ENCODE measurements at places on chromosomes 1 and 21. TPM values are rescaled to one million over a fixed set of nuclear protein-coding genes. Genes with fewer than 3 reads are reported as not detected.

CELA3B gene
- total RNA-seq: 0.90 TPM

DNA sequence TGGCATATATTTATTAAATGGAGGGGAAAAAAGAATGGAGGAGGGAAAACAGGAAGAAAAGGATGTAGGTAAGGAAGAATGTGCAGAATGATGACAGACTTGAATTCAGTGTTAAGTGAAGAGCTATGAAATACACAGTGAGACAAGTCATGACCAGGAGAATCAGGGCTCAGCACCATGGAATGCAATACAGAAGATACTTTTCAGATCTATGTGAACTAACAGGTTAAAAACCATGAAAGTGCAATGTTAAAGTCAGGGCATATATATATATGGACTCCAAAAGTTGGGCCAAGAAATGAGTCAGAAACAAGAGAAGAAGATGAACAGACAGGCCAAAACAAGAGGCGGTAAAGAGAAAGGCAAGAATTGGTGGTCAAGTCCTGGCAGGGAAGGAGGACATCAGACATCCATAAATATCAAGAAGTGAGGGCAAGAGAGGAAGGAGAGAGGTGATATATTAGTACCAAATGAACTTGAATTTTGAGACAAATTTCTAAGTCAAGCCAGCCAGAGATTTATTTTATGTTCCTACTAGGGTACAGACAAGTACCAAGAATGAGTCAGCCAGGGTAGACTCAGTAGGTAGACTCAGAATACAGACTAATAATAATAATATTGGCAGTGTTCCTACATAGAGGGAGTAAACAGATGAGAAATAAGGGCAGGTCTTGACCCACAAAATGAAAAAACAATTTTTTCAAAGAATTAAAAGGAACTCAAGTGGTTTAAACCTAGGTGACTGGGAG, 39.5 kb upstream of the MCOLN3 start:
- no peak for DNase-seq

GRCh38 chr21:41634211-41634694, 126.3 kb upstream of the TMPRSS2 start:
- peak; percentile 69 for DNase-seq

DNA sequence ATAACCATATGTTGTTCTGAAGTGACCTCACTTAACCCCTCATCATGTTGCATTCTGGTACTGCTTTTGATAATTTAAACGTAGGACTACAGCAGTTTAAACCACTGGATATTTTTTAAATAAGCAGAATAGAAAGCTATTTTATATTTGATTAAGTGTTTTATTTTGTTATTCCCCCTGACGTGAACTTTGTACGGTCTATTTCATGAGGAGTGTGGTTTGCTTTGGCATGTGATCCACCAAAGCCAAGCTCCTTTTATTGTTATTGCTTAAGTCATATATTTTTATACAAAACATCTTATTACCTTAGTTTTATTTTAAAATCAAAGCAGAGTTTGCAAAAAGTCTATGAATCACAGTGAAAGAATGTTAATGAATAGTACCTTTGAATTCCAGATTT, 101.4 kb upstream of the L1TD1 start:
- DNase-seq: no peak

DNA sequence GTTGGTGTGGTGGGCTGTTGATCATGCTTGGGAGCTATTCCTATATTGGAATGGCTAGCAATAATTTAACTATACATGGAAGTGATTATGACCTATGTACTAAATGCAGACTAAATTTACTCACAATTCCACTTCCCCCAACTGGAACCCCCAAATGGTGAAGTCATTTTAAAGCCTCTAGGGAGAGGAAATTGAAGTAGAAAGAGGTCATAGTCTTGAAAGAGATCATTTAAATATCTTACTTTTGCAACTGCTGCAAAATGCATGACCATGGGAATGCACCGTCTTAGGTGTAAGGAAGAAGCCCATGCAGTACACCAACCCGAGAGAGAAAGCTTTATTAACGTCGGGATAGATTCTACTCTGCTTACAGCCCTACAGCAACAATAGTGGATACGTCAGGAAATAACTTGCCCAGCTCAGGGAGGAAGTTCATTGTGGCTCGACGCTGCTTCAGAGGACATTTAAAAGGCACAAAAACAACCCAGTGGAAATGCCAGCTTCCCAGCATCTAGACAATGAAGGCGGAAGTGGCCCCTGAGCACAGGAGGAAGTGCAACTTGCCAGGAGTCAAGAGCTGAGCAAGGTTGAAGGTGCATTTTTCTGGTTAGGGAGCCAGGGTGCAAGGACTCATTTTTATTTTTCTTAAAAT, 26.5 kb downstream of the CYYR1 start:
- no peak for DNase-seq

DNA sequence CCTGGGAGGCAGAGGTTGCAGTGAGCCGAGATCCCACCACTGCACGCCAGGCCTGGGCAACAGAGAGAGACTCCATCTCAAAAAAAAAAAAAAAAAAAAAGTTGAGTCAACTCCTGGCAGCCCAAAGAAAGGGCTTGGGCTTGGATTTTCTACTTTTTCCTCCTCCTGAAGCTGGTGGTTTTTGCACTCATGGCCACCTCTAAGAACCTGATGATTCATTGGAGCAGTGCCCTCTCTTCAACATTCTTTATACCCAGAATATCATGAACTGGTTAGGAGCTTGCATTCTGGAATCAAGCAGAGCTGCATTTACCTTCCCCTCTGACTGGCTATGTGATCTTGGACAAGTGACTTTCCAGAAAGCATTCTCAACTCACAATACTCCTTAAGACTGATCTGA, 3.5 kb upstream of the ACTA1 start:
- no peak for DNase-seq

LCE1A gene
- not detected for total RNA-seq

- no peak for DNase-seq
Observed at GRCh38 chr1:74964508-74965102, 169.6 kb upstream of the LHX8 start.

DNA sequence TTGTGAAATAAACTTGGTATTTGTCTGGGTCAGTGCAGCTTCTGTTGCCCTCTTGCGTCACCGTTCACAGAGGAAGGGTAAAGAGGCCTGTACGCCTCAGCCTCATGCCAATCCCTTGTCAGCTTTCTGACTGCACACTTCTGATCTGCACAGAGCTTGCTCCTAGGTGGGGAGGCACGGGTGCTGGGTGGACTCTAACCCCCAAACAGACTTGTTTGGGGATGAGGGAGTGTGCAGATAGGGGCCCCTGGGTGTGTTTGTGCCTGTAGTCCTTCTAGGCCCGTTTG, 803 bp upstream of the B4GALT2 start:
- DNase-seq: no peak
